ENCODE measurements at places on chromosomes 1 and 21.
A peak's percentile ranks its signal among the peaks of the same experiment; 100 is the strongest.

GRCh38 chr1:20194757-20195461, 8.6 kb upstream of the PLA2G2C start:
- DNase-seq: peak; percentile 10

GRCh38 chr1:187096689-187097088, 267.9 kb downstream of the PLA2G4A start:
- DNase-seq: no peak

- no peak for DNase-seq
Observed at GRCh38 chr1:103058391-103058790, 49.9 kb downstream of the COL11A1 start.

DNA sequence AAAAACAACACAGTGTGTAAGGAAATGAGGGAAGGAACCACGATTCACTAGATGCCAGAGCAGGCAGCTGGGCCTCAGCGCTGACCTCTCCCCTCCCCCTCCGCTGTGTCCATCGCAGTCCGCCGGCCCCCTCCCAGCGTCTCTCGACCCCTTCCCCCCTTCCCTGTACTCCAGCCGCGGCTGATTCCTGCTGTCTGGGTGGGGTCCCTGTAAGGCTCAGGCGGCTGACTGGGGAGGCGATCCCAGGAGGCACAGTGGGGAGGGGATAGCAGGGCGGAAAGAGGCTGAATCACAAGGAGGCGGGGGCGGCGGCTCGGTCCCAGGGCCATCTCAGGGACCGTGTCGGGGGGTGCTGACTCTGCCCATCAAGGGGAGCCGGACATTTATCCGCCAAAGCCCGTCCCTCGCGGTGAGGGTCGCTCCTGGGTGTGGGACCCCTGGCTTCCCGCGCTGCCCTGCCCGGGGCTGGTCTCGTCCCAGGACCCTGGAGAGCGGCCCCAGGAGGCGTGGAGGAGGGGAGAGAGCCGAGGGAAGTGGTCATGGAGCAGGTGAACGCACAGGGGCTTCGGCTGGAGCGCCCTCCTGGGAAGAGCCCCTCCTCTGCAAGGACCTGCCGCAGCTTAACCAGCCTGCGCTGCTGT, 241.9 kb downstream of the PTPRU start:
- DNase-seq: no peak

DNA sequence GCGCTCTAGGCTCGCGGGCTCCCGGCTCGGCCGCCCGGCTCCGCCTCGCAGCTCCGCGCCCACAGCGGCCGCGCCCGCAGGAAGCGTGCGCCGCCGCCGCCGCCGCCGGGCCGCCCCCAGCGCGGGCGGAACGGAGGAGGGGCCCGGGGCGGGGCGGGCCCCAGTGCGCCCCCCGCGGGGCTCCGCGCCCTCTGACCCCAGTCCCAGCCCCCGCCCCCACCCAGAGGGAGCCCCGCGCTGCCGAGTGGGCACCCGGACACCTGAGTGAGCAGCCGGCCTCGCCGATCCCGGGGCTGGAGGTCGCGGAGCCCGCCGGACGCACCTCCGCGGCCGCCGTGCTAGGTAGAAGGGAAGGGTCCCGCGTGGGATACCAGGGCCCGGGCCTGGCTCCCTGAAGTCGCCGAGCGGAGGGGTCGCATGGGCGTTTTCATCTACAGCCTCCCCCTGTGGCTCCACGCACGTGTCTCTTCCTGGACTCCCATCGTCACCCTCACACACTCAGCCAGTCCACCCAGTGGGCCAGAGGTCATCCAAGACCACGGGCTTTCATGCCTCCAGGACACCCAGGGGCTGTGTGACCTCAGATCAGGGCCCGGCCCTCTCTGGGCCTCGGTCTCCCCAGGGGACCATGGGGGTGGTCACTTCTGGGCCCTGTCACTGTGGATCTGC, at the start of gene SDC3:
SDC3 (minus strand) TSS at position 63 of the 669 bp plus-strand sequence. CDS start 172 bp downstream, outside the sequence.
- DNase-seq: no peak

DNA sequence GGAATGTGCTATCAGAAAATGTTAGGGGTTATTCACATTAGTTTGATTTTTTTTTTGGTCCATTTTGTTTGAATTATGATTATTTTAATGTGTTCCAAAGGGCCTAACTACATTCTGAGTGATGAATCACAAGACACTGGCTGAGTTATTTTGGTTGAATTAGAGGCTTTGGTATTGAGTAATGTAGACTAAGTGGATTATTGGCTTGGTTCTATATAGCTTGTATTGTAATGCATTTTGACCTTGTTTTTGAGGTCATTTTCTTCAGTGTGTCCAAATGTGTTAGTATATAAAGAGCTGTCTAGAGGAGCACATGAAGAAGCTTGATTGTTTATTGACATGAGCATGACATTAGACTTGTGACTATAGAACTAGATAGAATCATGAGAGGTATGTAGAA, 3.4 kb downstream of the ZNF326 start:
- DNase-seq: no peak

DNA sequence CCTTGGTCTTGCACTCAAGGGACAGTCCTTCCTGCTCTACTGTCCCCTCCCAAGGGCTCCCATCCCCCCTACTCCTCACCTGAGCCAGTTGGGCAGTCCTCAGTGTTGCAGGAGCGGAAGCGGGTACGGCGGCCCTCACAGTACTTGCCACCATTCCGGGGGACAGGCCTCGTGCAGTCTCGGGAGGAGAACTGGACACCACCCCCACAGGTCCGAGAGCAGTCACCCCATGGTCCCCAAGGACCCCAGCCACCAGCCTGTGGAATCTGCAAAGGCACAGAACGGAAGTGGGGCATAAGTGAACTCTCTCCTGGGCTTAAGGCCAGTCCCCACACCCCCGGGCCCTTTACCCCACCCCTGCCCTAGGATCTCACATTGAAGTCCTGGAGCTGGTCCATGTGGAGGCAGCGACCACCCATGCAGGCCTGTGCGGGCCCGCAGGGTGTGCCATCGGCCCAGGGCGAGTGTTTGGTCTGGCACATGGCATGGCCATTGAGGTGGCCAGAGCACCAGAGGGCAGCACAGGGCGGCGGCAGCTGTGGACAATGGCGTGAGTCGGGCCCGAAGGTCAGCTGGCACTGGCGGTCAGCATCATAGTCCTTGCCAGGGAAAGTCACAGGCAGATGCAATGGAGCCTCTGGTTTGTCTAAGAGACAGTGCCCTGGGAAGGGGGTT, 5.2 kb downstream of the ADAMTS4 start:
- no peak for DNase-seq

DNA sequence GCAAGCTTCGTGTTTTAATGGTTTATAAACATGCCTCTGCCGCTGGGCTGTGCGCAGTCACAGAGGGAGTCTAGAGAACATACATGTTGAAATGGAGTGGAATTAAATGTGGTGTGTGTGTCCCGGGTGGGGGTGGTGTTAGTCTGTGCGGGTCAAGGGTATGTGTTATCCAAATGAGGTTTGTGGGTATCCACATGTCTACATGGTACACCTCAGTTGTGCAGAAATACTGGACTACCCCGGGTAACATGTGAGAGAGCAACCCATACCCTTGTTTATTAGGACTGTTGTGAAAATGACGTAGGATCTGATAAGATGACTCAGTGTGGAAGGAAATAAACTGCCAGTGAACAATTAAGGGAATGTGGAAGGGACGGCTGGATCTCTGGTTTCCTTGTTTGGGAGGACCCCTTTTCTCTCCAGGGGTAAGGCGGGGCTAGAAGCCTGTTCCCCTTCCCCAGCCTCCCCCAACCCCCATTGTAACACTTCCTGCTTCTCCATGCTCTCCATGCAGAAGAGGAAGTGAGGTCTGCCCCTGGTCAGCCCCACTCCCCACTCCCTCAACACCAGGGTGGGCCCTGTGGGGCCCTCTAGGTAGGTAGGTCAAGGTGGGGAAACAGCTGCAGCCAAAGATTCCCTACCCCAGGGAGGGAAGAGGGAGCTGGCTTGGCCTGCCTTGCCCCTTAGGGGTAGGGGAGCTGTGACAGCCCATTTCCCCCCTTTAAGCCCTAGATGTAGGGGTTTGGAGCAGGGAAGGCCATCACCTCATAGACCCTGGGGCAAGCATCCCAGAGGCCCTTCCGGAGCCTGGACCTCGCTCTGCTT, 690 bp downstream of the EPS8L3 start:
- peak; percentile 67 for DNase-seq

- no peak for DNase-seq
Observed at GRCh38 chr1:11707621-11708276, 16.2 kb downstream of the DRAXIN start.

DNA sequence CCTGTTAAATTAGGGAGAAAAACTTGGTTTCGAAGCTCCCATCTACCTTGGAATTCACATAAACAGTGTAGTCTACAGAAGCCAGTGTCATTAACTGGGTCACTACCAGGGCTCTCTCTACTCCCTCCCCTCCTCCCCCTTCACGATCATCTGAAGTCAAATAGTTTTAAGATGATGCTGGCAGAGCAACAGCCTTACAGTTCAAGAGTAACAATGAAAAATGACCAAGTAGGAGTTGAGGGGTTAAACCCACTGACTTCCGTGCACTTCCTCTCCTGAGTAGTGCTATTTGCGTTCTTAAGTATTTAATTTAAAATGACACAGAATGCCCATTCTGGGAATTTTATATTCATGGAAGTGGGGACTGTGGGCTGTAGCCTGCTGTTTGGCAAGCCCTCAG, 236.9 kb downstream of the SIPA1L2 start:
- DNase-seq: no peak

DNA sequence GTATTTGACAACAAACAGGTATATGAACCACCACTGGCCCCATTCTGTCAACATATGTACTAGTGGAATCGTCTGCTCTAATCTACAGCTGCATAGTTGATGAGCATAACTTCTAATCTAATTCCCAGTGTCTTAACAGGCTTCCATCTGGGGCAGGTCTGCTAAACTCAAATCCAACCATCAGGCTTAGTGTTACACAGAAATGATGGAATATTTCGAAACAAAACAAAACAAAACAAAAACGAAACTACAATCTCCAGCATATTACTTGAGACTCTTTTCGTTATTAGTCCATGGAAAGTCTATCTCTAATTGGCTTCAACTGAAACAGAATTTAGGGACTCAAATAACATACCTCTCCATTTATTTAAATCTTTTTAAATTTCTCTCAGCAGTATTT, 37.6 kb downstream of the DIPK1A start:
- no peak for DNase-seq

GRCh38 chr1:69055194-69055593, 512.5 kb upstream of the LRRC7 start:
- no peak for DNase-seq

- DNase-seq: no peak
Observed at GRCh38 chr1:206593351-206593925, 18.8 kb downstream of the EIF2D start.

- DNase-seq: no peak
Observed at GRCh38 chr1:183331091-183331742, 87.0 kb downstream of the NMNAT2 start.

- DNase-seq: no peak
Observed at GRCh38 chr21:25461725-25462124, 145.6 kb downstream of the MRPL39 start.

- DNase-seq: no peak
Observed at GRCh38 chr21:36052860-36053714, 7.2 kb downstream of the SETD4 start.

DNA sequence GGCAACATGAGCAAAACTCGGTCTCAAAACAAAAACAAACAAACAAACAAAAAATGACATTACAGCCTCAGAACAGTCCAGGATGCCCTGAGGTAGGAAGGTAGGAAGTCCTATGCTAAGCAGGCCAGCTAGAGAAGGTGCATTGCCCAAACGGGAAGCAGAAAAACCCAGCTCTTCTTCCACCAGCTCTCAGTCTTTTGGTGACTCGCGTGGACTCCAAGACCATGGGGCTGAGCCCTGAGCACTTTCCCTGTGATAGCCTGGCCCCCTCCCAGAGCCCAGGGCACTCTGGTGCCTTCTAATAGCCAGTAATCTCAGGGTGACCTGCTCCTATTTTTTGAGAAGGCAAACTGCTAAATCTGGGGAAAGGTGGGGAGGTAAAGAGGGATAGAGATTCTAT, 16.1 kb downstream of the PHLDA3 start:
- DNase-seq: no peak

DNA sequence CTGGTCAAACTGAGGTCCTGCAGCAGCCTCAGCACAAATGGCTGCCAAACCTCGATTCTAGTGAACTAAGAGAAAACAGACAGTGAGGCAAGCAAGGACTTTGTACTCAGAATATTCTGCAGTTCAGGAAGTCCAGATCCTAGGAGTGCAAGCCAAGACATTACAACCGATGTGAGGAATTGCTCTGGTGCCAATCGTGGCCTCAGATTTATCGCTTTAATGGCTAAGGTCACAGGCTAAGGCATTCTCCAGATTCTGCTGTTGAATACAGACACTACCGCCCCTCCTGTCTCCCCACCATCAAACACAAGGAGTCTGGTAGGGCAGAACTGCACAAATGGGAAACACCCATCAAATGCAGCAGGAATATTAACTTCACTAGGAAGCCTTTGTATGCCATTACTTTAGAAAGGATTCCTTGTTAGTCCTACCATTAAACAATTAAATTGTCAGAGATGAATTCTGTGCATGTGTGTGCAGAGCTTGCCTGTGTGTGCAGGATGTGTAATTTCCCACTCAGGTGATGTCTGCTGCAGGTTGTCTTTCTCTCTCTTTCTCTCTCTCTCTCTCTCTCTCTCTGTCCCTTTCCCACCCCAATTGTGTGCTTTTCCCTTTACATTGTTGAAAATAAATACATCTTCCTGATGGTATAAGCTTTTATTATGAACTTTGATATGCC, 9.2 kb upstream of the SERTAD4 start:
- DNase-seq: no peak

DNA sequence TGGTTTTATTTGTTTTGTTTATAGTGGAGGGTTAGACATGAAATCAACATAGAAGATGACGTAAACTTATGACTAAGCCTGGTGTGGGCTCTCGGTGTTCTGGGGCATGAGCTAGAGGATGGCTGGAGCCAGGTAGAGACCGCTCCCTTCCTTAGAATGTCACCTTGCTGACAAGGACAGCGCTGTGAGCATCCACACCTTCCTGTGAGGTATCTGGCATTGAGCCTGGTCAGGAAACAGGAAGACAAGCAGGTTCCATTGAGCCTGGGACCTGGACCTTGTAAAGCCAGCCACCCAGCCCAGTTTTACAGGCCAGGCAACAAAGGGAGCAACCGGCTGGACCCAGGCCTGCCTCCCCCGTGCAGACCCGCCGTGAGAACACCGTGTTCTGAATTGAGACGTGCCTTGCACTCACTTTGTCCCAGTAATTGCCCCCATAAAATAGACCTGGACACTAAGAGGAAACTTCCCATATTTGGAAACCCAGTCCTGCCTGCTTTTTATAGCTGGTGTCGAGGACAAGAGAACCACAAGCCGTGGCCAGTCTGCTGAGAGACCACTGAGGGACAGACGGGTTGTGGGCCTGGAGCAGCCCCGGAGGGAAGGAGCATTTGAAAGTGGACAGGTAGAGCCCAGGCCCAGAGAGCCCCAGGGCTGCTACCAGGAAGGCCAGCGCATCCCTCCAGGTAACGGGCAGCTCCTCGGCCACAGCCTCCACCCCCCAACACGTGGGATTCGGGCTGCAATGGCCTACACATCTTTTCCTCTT, 78.0 kb downstream of the PDE9A start:
- DNase-seq: no peak

DNA sequence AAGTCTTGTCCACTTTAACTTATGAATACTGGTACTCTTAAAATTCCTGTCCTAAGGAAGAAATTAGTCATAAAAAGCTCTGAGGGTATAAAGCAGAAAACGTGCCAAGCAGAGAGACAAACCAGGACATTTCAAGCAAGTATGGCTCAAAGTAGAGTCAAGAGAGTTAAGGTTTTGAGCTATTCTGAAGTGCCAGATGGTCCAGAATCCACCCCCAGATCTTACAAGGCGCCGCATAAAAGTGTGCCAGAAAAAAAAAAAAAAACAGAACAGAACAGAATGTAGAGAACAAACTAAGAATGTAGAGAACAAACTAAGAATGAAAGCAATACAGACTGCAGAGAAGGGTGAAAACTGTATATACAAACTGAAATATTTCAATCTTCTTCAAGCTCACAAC, 12.5 kb downstream of the EPS15 start:
- DNase-seq: peak; percentile 46

All from AG04450 (cell line).